ENCODE measurements at places on chromosomes 2 and 18.

GRCh38 chr2:236938126-236938525 lies 147.6 kb upstream of the COPS8 start:
- no peak for DNase-seq

GRCh38 chr2:237955640-237956401 lies 11.0 kb upstream of the UBE2F start:
- no peak for DNase-seq

DNA sequence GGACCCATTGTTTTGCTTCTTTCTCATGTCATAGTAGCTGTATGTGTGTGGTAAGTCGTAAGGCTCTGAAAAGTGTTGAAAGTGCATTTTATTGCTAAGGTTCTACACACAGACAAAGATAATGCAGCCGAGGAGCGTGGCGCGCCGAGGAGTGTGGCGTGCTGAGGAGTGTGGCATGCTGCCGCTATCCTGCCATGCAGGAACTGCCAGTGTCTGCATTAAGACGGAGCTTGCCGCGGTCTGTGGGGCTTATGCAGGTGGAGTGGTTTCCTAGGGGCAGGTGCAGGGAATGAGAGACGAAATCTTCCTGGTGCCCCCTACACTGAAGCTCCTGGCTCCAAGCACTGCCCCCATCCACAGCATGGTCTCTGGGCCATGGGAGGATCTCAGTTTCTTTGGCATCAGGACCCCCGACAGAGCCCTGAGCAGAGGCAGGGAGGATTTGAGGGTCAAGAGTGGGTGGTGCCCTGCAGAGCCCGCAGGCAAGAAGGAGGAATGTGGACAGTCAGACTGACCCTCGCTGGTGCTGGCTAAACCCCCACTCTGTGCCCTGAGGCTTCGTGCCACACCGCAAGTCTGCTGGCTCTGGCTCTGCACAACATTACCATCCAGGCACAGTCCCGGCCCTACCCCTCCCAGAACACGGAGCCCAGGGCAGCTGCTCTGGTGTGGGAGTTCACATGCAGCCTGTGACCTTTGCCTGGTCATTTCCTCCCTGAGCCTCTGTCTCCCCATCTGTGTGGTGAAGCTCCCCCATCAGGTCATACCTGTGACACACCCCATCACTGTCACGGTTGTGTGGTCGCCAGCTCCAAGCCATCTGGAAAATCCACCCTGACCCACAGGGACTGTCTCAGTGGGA lies 3.2 kb downstream of the SNED1 start:
- no peak for DNase-seq

- no peak for DNase-seq
These were observed 7.3 kb downstream of the ACKR3 start for GRCh38 chr2:236576953-236577352.

DNA sequence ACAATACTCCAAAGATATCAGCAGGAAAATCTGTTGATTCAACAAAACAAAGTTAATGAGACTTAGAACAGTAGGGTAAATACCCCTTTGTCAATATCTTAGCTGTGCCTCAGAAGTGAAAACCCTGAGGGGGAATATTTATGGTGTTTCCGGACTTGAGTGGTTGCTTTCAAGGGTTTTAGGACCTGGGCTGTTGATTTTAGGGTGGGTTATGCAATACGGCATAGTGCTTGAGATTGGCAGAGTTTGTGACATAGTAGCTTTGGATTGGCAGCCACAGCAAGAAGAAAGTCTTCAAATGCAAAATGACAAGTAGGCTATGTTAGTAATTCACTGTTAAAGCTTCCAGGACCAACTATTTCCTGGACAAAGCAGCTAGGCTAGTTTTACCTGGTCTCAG lies 826.3 kb upstream of the CDH2 start:
- no peak for DNase-seq

GRCh38 chr2:122883849-122884248 lies 1128.4 kb downstream of the TSN start:
- no peak for DNase-seq

- no peak for DNase-seq
These were observed 13.3 kb upstream of the CYP20A1 start for GRCh38 chr2:203225423-203226039.

- no peak for DNase-seq
These were observed 58.8 kb downstream of the GREB1L start for GRCh38 chr18:21300908-21301200.

GRCh38 chr2:54907663-54908062 lies 142.6 kb downstream of the RTN4 start:
- DNase-seq = no peak

DNA sequence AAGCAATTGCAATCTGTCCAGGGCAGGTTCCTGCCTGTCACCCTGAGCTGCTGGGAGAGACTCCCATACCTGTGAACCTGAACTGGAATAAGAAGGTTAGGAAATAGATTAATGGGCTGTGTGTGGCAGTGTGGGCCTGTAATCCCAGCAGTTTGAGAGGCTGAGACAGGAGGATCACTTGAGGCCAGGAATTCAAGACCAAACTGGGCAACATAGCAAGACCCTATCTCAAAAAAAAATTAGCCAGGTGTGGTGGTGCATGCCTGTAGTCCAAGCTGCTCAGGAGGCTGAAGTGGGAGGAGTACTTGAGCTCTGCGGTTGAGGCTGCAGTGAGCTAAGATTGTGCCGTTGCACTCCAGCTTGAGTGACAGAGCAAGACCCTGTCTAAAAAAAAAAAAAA lies 127.7 kb upstream of the DSEL start:
- no peak for DNase-seq

DNA sequence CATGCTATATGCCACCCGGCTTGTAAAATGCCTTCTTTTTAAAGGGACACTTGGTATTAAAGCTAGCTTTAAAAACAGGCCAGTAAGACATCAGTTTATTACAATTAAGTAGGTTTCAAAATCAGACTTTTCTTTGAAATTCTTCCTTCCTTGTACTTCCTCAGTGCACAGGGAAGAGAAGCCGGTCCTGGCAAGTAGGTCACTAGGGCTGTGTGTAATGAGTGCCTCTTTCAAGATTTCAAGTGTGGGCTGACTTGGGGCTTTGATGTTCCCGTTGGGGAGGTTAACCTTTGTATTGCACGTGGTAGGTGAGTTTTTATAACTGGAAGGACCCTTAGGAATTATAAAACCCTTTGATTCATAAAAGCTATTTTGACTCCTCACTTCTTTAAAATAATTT lies 566.4 kb upstream of the ID2 start:
- no peak for DNase-seq

- DNase-seq = no peak
These were observed 120.8 kb downstream of the NFATC1 start for GRCh38 chr18:79516441-79516931.

All from NCI-H2081 (cell line).